ENCODE measurements at places on chromosomes 11 and 22. TPM values are rescaled to one million over a fixed set of nuclear protein-coding genes. Genes with fewer than 3 reads are reported as not detected.
A peak's percentile ranks its signal among the peaks of the same experiment; 100 is the strongest.

GRCh38 chr11:102109896-102110760 is at the start of gene YAP1:
Gene YAP1, plus strand, starts transcription at chr11:102110447. Its CDS starts 402 bp downstream, at chr11:102110849.
- peak within 1 kb of the TSS; percentile 98 for H3K27ac ChIP-seq
- H3K27me3 ChIP-seq, result no peaks in the 10 kb centered on the region
- peak within 1 kb of the TSS; percentile 96 for H3K4me3 ChIP-seq
- DNase-seq, result peak; percentile 97
- 0 out of 2 replicates have a peak, but pooled peaks cover 2% of the 10 kb centered on the region for H3K36me3 ChIP-seq
- peaks cover 20% of the 10 kb centered on the region for H3K4me1 ChIP-seq

GRCh38 chr11:8222820-8223512 is 40.7 kb downstream of the LMO1 start:
- no peak overlapping the region for H3K27ac ChIP-seq
- H3K27me3 ChIP-seq, result no peaks in the 10 kb centered on the region
- H3K36me3 ChIP-seq, result no peaks in the 10 kb centered on the region

DNA sequence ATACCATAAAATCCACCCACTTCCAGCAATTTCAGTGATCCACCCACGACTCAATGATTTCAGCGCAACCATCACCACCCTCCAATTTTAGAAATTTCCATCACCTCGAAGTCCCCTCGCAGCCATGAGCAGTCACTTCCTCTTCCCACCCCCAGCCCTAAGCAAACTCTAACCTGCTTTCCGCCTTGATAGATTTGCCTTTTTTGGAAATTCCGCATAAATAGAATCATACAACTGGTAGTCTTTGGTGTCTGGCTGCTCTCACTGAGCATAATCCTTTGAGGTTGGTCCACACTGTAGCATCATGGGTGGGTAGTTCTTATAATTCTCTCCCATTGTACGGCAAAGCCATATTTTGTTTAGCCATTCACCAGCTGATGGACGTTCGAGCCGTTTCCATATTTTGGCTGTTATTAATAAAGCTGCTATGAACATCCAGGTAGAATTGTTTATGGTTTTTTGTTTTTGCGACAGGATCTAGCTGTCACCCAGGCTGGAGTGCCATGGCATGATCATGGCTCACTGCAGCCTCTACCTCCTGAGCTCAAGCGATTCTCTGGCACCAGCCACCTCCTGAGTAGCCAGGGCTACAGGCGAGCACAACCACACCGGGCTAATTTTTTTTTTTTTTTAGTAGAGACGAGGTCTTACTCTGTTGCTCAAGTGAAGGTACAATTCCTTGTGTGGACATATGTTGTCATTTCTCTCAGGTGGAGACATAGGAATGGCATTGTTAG is 16.0 kb downstream of the PIM3 start:
- no peak overlapping the region for H3K27ac ChIP-seq
- no peak overlapping the region for H3K4me3 ChIP-seq
- H3K4me1 ChIP-seq, result no peaks in the 10 kb centered on the region
- H3K36me3 ChIP-seq, result no peaks in the 10 kb centered on the region
- no peaks in the 10 kb centered on the region for H3K27me3 ChIP-seq

The OR51T1 gene
- not detected for total RNA-seq

The MAJIN gene
- total RNA-seq, result not detected

Data from Caco-2 (cell line).